C1 segment of cervical spinal cord (tissue), 14 donors: ENCODE measurements at places on chromosomes 11 and 22.

GRCh38 chr11:118917481-118918127, 8.1 kb downstream of the BCL9L start:
- DNase-seq = no peak

- no peak for DNase-seq
These were observed 207.7 kb downstream of the CEP164 start for GRCh38 chr11:117535201-117535849.

DNA sequence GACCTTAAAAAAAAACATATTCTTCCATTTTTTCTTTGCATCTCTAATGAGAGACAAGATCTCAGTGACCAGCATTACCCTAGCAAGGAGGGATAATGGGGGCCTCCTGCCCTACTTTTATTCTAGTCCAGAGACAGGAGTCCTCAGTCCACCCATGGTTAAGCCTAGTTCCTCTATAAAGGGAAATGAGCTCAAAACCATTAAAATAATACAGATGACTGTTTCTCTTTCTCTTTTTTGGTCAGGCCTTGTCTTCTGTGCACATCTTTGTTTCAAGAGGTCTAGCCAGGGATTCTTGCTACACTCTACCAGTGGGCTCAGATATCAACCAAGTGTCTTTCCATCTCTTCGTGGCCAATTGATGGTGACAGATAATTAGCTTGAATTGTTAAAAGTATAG, 73.1 kb downstream of the MPPED2 start:
- DNase-seq = no peak

DNA sequence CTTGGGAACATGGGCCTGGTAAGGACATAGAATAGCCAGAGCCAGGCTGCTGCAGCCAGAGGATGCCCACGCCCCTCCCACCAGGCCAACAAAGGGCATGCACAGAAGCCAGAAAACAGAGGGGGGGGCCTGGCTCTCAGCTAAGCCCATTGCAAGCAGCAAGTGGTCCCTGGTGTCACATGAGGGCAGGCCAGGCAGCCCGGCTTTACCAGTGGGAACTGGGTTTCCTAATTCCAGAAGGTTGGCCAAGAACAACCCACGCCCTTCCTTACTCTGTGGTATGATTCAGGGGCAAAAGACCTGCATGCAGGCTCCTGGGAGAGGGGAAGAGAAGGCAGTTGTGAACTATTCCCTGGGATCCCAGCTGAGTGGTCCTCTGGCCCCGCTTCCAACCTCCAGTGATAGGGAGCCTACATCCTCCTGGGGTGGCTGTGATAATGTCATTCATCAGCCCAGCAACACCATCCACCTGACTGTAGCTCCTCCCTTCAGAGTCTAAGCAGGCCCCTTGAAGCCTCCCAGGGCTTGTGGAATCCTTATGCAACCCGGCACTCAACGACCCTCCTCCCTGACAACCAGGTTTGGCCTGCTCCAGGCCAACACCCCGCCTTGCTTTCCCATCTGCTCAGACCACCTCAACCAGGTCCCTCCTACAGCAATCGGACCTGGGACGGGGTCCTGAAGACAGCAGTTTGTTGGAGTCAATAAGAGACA, 62.1 kb upstream of the LMO1 start:
- no peak for DNase-seq

GRCh38 chr11:29328961-29329441, 687.8 kb downstream of the KCNA4 start:
- DNase-seq = no peak
